Heart right ventricle (tissue), 16 donors: ENCODE measurements at places on chromosomes 1 and 21. TPM values are rescaled to one million over a fixed set of nuclear protein-coding genes. Genes with fewer than 3 reads are reported as not detected.

DNA sequence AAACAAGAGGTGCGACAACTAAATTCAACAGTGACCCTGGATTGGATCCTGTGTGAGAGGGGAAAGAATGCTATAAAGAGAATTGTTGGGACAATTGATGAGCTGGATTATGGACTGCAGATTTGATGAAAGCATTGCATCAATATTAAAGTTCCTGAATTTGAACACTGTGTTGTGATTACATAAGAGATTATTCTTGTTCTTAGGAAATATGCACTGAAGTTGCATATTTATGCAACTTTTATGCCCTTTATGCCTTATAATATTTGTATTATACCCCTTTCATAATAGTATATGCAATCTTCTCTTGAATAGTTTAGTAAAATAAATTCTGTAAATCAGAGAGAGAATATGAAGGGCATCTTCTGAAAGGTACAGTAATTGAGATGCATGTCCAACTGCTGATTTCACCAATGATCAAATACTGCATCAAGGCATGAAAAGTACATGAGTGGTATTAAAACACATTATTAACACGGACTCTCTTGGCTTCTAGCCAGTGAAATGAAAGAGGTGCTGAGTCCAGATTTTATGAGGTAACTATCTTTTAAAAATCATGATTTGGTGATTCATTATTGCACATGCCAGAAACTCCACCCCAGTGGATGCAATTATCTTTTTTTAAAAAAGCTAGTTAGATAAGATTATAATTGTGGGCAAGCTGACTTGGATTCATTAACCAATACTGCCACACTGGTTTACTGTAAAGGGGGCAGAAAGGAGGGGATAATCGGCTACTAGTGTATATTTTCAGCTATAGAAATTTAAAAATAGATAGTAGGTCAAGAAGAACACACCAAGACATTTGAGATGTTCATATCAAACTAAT is 19.9 kb upstream of the LPAR3 start:
- H3K4me3 ChIP-seq: no peak overlapping the region
- DNase-seq: no peak
- H3K36me3 ChIP-seq: no peaks in the 10 kb centered on the region
- H3K27me3 ChIP-seq: no peaks in the 10 kb centered on the region

GRCh38 chr1:209768354-209768774 is 12.5 kb downstream of the TRAF3IP3 start:
- H3K4me3 ChIP-seq: no peak overlapping the region
- no peaks in the 10 kb centered on the region for H3K27me3 ChIP-seq
- H3K27ac ChIP-seq: peak overlapping the region; percentile 81
- DNase-seq: no peak

Gene LCE2A
- total RNA-seq: not detected

Gene GSTM1
- not detected for total RNA-seq

Gene LAMB3
- 3.0 TPM for total RNA-seq

Gene ZSWIM5
- total RNA-seq: 1.7 TPM
